GM03348 (cell line): ENCODE measurements at places on chromosomes 7 and 10.

GRCh38 chr7:45881759-45882464 lies 6.4 kb upstream of the IGFBP1 start:
- peak; percentile 83 for DNase-seq

GRCh38 chr7:137954614-137955013 lies 47.3 kb downstream of the CREB3L2 start:
- DNase-seq: no peak

GRCh38 chr10:109412353-109412752 lies 511.0 kb downstream of the XPNPEP1 start:
- DNase-seq: no peak

DNA sequence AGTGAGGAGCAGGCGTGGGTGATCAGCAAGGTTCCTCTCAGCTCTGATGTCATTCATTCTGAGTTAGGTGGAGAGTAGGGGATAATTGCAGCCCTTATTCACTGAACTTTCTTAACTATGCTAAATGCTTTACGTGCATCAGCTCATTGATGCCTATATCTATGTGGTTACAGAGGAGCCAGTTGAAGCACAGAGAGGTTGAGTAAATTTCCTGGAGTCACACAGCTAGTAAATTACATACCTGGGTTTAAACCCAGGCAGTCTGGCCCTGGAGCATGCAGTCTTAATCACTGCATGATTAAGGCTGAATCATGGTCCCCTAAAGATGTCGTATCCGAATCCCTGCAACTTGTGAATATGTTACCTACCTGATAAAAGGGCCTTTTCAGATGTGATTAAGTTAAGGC lies 99.6 kb downstream of the GRK5 start:
- DNase-seq: no peak
